ENCODE measurements at places on chromosomes 1 and 21.

DNA sequence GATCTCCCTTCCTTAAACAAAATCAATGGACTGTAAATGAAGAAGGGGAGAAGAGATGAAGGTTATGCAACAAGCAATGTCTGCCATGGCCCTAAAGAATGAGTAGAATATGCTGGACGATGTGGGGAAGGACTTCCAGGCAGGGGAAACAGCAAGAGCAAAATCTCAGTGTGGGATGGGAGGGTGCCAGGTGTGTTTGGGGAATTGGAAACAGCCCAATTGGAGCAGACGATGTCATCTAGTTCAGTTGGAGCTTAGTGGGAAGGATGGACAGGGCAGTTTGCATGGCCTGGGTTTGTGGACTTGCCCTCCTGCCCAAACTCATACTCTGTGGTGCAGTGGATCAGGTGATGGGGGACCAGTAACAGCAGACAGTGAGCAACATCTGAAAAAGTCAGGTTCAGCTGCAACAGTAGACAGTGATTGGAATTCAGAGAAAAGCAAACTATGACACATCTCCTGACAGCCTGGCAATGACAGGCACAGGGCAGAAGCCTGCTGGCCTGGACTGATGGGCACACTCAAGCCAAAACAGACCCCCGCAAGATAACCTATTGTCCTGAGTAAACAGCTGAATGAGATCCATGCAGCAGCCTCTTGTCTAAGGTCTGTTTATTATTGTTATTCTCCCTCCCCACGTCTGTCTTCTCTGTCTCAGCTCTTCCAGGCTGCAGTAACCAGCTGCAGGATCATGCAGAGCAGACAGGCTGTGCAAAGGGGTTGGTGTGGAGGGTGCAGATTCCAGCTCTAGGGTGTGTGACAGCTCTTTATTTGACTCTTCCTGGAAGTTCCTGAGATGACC is 50.5 kb upstream of the PRELP start:
- no peak for DNase-seq

- DNase-seq, result no peak
Observed at GRCh38 chr21:19864476-19864875, 1133.7 kb upstream of the NCAM2 start.

DNA sequence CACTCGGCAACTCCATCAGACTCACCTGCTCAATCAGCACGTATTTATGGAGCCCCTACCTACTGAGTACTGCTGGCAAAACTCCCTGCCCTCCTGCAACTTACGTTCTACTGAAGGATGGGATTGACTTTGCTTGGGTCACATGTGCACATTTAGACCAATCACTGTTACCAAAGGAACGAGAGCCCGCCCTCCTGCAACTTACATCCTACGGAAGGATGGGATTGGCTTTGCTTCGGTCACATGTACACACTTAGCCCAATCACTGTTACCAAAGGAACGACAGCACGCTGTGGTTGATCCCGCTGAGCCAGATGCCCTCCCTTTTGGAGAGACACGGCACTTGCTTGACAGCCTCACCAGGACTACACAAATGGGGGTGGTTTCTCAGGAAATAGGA is 46.0 kb downstream of the UBIAD1 start:
- no peak for DNase-seq

DNA sequence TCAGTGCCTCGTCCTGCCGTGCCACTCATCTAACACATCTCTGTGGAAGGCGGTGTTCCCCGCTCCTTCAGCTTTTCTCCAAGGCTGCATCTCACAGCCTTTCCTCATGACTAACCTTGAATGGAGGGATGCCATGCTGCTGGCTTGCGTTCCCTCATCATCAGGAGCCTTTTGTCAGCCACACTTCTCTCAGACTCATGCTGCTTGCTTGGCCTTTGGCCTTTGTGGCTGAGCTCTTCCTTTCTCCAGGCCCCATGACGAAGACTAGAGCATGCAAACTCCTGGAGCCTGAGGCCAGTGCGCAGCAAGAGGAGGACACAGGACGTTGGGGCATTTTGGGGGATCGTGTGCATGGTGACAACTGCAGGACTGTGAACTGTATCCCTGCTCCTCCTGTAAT is 70.8 kb downstream of the SYT2 start:
- DNase-seq, result no peak

GRCh38 chr21:45821998-45822397 is 159.6 kb upstream of the COL6A1 start:
- no peak for DNase-seq

DNA sequence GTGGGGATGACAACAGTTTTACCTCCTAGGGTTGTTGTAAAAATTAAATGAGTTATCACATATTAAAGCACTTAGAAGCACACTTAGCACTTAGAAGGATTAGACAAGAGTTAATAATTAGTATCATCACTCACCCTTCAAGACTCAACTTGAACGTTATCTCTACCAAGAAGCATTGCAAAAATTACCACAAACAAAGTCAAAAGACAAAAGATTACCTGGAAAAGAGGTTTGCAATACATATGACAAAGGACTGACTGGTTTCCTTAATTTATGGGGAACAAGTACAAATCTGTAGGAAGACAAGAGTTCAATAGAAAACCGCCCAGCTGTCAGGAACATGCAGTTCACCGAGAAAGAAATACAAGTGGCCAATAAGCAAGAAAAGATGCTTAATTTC is 93.3 kb upstream of the ATP1A1 start:
- no peak for DNase-seq

DNA sequence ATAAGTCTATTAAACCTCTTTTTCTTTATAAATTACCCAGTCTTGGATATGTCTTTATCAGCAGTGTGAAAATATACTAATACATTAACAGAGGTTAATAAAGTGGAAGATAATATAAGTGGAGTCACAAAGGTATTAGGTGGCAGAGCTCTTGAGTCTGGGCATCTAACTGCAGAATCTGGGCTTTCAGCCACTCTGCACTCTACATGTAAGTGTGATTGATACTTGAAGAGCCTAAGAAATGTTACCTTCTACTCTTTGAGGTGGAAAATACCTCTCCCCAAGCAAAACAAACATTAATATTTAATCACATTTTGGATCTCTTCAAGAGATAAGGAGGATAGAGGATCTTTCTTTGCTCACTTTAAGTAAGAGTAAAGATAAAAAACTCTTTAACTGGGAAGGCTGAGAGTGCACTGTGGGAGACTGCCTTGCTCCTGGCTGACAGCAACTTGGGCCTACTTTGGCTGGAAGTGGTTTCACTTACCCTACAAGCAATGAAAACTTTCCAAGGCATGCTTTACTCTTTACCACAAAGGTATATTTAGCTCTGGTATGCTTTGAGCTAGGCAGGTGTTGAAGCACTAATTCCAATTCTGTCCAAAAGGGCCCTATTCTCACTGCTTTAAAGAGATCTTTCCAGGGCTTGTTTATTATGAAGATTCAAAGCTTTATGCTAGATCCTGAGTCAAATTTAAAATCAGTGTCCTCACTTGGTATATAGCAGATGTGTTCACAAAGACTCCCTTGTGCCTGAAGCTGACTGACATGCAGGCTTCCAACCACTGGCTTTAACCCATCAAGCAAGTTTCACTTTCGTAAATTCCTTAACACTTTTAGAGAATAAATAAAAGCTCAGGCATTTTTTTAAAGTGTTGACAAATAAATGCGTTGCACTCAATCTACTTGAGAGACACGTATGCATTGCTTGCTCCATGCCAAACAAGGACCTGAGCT is 245.3 kb upstream of the ZP4 start:
- DNase-seq, result no peak

- DNase-seq, result peak; percentile 50
Observed at GRCh38 chr21:32562426-32562825, 22.9 kb downstream of the TCP10L start.

DNA sequence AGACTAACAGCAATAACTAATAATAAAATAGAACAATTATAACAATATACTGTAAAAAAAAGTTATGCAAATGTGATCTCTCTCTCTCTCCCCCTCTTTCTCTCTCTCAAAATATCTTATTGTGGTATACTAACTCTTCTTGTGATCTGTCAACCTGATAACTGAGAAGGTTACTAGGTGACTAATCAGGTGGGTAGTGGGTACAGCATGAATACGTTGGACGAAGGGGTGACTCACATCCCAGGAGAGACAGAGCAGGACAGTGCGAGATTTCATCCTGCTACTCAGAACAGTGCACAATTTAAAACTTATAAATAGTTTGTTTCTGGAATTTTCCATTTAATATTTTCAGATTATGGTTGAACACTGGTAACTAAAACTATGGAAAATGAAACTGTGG is 257.5 kb downstream of the LRRC40 start:
- no peak for DNase-seq

GRCh38 chr1:9691108-9691445 is 39.5 kb downstream of the PIK3CD start:
- DNase-seq, result no peak

DNA sequence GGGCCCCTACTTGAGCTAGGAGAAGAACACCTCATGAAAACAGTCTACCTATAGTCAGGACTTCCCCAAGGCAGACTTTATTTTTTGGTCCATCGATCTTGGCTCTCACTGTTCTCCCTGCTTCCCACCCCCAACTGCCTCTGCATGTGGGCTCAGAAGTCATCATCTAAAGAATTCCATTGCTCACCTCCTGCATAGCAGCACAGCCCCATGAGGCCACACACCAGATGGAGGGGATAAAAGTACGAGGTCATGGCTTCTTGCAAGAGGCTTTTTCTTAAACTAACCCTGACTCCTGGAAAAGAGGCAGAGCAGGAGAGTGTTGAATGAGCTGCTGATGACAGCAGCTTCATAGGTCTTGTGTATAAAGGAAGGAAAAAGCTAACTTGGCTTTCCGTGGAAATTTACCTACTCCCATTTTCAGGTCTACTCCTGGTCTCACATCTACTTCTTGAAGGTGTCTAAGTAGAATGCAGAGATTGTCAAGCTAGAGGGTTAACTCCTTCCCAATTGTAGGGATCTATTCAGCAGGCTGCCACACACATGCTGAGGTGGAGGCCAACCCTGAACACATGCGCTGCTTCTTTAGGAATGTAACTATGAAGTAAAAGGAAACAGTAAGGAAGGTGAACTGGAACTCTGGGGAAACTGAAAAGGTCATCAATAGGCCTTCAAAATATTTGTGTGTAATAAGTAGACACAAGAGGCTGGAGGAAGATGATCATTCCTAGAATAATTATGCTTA is 18.7 kb downstream of the WNT2B start:
- DNase-seq, result no peak

DNA sequence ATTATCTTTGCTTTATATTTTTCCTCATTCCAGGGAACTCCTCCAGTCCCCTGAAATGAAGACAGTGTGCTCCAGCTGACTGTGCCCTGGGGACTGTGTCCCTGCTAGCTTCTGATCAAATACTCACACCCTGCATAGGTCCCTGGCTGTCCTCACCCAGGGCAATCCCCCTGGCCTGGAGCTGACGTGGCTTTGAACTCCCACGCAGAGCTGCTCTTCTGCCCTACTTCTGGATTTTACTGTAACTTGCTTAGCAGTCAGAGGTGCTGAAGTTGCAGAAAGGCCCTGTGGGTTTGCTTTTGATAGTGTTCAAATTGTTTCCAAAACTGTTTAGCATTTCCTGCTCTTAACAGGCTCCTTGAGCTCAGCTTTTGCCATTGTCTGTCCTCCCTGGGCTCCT is 186.5 kb downstream of the FASLG start:
- DNase-seq, result no peak

GRCh38 chr1:10640843-10641553 is 155.4 kb downstream of the CASZ1 start:
- no peak for DNase-seq

- peak; percentile 76 for DNase-seq
Observed at GRCh38 chr1:230215031-230215430, 148.0 kb downstream of the GALNT2 start.

- no peak for DNase-seq
Observed at GRCh38 chr1:32345289-32345827, 9.3 kb upstream of the MARCKSL1 start.

GRCh38 chr1:20555758-20556120 is 3.4 kb downstream of the FAM43B start:
- DNase-seq, result no peak

DNA sequence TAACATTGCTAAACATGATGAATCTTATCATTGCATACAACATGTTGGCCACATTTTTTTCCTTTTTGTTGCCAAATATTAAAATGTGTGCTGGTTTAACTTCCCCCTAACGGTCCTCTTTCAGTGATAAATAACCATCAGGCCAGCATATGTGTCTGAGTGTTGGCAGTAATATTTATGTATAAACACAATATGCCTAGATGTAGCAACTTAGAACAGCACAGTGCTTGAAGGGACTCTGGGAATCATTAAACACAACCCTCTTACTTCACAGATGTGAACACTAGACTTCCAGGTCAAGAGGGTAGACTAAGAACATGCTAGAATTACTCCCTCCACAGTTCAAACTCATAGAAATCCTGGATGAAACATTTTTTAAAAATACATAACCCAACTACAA is 581.8 kb downstream of the PLPP3 start:
- DNase-seq, result no peak

DNA sequence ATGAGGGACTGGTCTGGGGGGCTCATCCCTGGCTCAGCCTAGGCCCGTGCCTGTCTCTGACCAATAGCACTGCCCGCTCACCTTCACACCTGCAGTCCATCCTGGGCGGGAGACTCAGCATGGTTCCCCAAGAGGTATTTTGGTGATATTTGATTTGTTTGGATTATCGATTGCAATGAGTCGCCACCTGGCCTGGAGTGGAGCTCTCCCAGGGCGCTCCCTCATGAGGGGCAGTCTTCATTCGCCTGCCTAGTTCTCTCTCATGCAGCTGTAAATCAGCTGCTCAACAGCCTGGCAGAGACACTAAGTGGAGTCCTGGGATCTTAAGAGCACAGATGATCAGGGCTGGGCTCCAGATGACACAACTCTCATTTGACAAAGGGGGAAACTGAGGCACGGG is 90.1 kb upstream of the ACTL8 start:
- DNase-seq, result no peak

- DNase-seq, result peak; percentile 28
Observed at GRCh38 chr1:17865912-17866739, 111.0 kb downstream of the ACTL8 start.

- peak; percentile 63 for DNase-seq
Observed at GRCh38 chr1:149962039-149962647, 25.5 kb upstream of the MTMR11 start.

- no peak for DNase-seq
Observed at GRCh38 chr1:200907611-200908097, 13.0 kb downstream of the INAVA start.

GRCh38 chr1:84166797-84167196 is 22.7 kb downstream of the PRKACB start:
- no peak for DNase-seq

GRCh38 chr1:65209005-65209885 is 61.2 kb downstream of the AK4 start:
- no peak for DNase-seq

GRCh38 chr1:24744911-24745710 is at the start of gene CLIC4:
Gene CLIC4, plus strand, starts transcription at chr1:24745447. Its CDS starts 107 bp downstream, at chr1:24745554.
- DNase-seq, result peak; percentile 99

DNA sequence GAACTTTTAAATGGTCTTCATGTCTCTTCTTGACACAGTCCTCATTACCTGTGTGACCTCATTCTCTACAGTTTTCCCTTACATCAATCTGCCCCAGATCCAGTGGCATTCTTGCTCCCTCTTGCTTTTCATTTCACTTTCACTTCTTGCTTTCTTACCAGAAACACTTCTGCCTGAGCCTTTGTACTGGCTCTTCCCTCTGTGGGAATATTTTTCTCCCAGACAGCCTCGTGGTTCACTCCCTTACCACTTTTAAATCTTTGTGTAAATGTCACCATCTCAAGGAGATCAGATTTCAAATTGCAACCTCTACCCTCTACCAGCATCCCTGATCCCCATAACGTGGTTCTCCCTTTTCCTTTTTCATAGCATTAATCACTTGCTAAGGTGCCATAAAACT is 73.2 kb downstream of the DISC1 start:
- DNase-seq, result no peak

Measured in tibial artery (tissue), 4 donors.